Muscle of leg (tissue), 16 donors: ENCODE measurements at places on chromosomes 4 and X. TPM values are rescaled to one million over a fixed set of nuclear protein-coding genes. Genes with fewer than 3 reads are reported as not detected.

The TXLNG gene
- polyA plus RNA-seq, result 10.0 TPM

The UGT2A1 gene
- polyA plus RNA-seq, result 0.15 TPM

DNA sequence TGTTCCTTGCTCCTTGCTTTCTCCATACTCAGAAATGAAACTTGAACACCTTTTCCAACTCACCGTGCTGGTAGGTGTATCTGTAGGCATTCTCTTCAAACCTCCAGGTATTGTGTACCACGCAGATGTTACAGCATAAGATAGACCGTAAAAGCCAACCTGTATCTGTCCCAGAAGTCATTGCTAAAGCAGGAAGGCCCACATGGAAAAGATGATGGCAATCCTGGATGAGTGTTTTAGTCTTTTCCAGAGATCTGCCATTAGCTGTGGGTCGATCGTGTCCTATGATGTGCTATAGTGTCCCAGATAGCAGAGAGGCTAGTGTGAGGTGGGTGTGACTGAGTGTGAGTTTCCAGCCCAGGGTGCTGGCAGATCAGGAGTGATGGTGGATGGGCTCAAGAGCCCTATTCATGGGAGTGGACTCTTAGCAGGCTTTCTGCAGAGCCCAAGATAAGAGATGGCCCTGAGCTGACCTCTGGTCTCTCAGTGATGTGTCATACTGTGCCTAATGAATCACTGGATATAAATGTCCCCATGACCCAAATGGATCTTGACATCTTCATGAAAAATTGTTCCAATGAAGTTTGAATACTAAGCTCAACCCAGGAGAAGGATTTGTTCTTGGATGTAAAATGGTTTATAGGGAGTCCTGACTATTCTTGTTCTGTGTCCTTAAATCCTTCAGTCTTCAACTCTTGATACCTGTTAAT, 69.1 kb upstream of the WDR1 start:
- no peaks in the 10 kb centered on the region for H3K36me3 ChIP-seq
- no peak overlapping the region for H3K4me3 ChIP-seq
- H3K4me1 ChIP-seq, result no peaks in the 10 kb centered on the region
- no peak for DNase-seq
- H3K27ac ChIP-seq, result no peak overlapping the region
- no peaks in the 10 kb centered on the region for H3K27me3 ChIP-seq

DNA sequence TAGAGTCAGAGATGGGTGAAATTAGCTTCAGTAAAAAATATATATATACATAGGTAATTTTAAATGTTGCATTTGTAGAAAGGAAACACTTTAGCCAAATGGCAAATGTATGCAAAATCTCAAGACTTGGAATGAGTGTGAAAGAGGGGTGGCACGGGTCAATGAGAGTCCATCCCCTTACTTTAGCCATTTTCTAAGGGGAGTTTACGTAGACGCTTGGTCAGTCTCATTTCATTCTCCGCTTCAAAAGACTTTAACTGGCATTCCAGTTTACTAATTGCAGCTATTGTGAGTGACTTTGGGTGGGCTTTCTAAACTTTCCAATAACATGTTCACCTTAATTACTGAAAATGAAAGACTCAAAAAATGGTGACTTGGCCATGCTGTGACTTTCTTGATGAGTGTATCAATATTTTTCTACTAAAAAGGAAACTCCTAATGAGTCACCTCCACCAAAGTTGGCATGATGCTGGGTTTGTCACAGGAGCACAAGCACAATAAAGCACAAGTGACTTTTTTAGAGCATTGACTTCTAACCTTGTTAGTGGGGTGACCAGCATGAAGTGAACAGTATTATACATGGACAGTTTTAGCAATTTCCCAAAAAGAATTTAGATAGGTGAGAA, 356.0 kb upstream of the RASGEF1B start:
- H3K4me3 ChIP-seq, result no peak overlapping the region
- H3K27me3 ChIP-seq, result no peaks in the 10 kb centered on the region
- H3K36me3 ChIP-seq, result no peaks in the 10 kb centered on the region
- H3K4me1 ChIP-seq, result no peaks in the 10 kb centered on the region

DNA sequence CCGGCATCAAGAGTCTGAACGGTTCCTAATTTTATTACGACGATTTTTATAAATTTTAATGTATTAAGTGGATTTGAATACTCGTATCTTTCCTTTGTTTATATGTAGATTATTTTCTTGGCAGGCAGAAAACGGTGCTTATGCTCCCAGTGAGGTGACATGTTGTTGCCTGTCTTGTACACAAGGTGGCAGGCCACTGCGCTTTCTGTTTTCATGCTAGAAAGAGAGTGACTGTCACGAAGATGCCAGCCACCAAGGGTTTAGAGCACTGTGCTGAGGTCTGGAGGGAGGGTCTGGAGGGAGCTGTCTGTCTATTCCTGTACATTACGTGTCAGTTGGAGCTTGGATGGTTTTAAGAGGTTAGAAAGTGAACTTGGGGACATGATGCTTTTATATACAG, 87.7 kb downstream of the SHROOM2 start:
- H3K4me1 ChIP-seq, result no peaks in the 10 kb centered on the region
- H3K27me3 ChIP-seq, result peaks cover 32% of the 10 kb centered on the region
- no peak overlapping the region for H3K4me3 ChIP-seq
- H3K36me3 ChIP-seq, result no peaks in the 10 kb centered on the region
- DNase-seq, result peak; percentile 14

DNA sequence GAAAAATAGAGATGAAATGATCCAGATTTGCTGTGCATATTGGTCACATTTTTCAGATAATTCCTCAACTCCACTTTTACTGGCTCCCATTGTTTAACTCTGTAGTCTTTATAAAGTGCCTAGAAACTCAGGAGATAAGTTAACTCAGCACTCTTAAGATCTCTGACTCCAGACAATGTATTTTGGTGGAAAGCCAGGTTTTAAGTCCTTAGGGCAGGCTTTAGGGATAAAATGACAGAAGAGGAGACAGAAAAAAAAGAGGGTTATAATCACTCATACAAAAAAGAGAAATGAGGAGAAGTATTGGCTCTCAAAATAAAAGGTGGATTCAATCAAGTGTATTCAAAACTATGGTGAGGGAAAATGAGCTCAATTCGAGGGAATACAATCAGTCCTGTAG, 674.8 kb upstream of the INTU start:
- H3K27me3 ChIP-seq, result no peaks in the 10 kb centered on the region
- DNase-seq, result peak; percentile 62
- no peaks in the 10 kb centered on the region for H3K36me3 ChIP-seq
- H3K4me1 ChIP-seq, result no peaks in the 10 kb centered on the region

DNA sequence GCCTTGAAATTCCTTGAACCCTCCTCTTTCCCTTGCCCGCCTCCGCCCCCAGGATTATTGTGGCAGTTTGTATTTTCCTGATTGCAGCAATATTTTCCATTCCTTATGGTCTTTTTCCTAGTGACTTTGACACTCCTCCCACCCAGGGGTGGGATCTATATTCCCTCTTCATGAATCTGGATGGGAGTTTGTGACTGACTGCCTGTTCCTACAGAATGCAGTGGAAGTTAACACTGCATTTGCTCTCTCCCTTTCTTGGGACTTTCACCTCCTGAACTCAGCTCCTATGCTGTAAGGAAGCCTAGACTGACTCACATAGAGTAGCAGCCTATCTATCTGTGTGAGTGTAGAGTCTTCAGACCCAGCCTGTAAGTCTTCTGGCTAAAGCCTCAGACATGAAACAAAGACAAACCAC, 2.2 kb downstream of the FUNDC2 start:
- H3K27me3 ChIP-seq, result no peaks in the 10 kb centered on the region
- H3K4me1 ChIP-seq, result peaks cover 3% of the 10 kb centered on the region
- H3K36me3 ChIP-seq, result no peaks in the 10 kb centered on the region
- DNase-seq, result peak; percentile 40

DNA sequence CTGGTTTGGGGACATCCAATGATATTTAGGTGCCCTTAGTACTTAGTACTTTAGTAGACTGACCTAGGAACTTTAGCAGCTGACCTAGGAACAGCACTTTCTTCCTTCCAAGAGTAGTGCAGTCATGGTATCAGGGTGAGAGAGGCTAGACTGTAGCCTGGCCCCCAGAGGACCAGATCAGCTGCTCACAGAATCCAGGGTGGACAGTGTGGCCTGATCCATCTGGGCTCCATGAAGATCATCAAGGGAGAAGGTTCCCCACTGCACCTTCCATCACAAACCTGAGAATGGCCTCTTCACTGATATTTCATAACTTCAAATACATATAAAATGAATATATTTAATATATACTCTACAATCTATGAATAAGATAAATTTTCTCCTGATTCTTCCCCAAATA, 59.0 kb upstream of the TLR3 start:
- DNase-seq, result no peak
- no peaks in the 10 kb centered on the region for H3K27me3 ChIP-seq

DNA sequence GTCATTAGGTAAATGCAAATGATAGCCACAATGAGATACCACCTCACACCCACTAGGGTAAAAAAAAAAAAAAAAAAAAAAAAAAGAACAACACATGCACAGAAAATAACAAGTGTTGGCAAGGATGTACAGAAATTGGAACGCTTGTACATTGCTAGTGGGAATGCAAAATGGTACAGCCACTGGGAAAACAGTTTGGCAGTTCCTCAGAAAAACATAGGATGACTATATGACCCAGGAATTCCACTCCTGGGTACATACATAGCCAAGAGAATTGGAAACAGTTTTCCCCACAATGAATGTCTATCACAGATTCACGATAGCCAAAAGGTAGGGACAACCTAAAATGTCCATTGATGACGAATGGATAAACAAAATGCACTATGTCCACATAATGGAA, 161.3 kb upstream of the MAMLD1 start:
- H3K27me3 ChIP-seq, result peaks cover 12% of the 10 kb centered on the region
- H3K27ac ChIP-seq, result no peak overlapping the region
- H3K4me3 ChIP-seq, result no peak overlapping the region
- no peaks in the 10 kb centered on the region for H3K36me3 ChIP-seq
- H3K4me1 ChIP-seq, result peaks cover 26% of the 10 kb centered on the region

GRCh38 chr4:24885342-24885741, 27.5 kb downstream of the CCDC149 start:
- no peak overlapping the region for H3K4me3 ChIP-seq
- no peaks in the 10 kb centered on the region for H3K4me1 ChIP-seq
- no peak overlapping the region for H3K27ac ChIP-seq
- DNase-seq, result no peak
- H3K27me3 ChIP-seq, result no peaks in the 10 kb centered on the region
- no peaks in the 10 kb centered on the region for H3K36me3 ChIP-seq
